HFFc6 (cell line): ENCODE measurements at places on chromosomes 13 and 19. TPM values are rescaled to one million over a fixed set of nuclear protein-coding genes. Genes with fewer than 3 reads are reported as not detected.
A peak's percentile ranks its signal among the peaks of the same experiment; 100 is the strongest.

ETV2 gene
- total RNA-seq = 0.71 to 1.6 TPM (median 1.4 TPM) in 3 replicates

DNA sequence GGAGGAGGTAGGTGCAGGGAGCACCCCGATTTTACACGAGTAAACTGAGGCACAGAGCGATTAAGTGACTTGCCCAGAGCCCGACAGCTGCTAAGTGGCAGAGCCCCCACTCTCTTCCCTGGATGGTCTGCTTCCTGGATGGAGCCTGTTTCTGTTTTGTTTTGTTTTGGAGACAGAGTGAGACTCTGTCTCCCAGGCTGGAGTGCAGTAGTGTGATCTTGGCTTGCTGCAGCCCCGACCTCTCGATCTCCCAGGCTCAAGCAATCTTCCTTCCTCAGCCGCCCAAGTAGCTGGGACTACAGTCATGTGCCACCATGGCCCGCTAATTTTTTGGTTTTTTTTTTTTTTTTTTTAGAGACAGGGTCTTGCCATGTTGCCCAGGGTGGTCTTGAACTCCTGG is 17.3 kb downstream of the BICRA start:
- DNase-seq = no peak

DNA sequence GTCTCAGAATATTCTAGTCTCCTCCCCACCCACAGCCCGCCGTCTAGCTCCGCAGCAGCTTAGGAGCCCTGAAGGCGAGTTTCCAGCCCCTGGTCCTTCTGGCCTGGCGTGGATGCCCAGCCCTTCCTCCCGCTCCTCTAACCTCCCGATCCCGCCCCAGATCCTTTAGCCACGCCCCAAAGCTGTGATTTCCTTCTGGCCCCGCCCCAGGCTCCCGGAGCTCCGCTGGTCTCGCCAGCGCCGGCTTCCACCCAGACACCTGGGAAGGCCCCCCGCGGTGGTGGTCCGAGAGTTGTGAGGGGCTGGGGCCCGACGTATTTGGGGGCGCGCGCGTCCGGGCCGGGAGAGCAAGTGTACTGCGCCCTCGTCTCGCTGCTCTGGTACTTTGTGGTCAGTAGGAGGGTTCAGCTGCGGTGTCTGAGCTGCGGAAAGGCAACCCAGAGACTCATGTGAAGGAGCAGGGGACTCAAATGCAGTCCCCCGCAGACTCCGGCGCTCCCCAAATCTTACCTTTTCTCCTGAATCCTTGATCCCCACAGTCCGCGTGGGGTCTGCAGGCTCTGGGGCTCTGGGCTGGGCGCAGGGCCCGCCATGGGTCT is at the start of gene CGB7:
Gene CGB7, minus strand, starts transcription at position 114 of the 599 bp plus-strand sequence. CDS start 2,374 bp downstream, outside the sequence.
- DNase-seq = peak; percentile 39

DNA sequence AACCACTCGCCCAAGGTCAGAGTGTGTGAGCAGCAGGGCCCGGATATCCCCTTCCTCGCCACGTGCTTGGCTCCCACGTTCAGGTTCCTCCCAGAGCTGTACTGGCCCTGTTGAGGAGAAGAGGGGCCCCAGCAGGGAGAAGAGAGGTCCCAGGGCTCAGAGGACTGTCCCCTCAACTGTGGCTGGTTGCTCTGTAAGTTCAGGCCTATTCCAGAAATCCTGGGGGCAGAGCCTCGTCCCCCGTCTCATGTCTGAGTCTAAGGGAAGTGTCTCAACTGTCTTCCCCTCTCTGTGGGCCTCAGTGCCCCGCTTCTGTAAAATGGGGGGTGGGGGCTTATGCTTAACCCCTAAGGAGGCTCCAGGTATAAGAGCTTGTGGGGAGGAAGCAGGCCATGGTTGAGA is 3.9 kb downstream of the PPP5C start:
- no peak for DNase-seq

GRCh38 chr19:29942404-29943261 is 594 bp downstream of the URI1 start:
- no peak for DNase-seq

ZNF835 gene
- total RNA-seq = not detected in 3 replicates

- no peak for DNase-seq
Observed at GRCh38 chr13:73367886-73368285, 309.1 kb downstream of the KLF5 start.

KLK3 gene
- not detected in 3 replicates for total RNA-seq

ZNF723 gene
- total RNA-seq = not detected in 3 replicates

LILRA1 gene
- total RNA-seq = not detected in 3 replicates

GRCh38 chr13:93305886-93306285 is 79.3 kb downstream of the GPC6 start:
- DNase-seq = no peak

MEDAG gene
- total RNA-seq = 0.37 to 0.79 TPM in 2 of 3 replicates, not detected in the other

- no peak for DNase-seq
Observed at GRCh38 chr13:102273111-102273510, 128.7 kb downstream of the FGF14 start.

RAB3D gene
- total RNA-seq = 6.7 to 10.1 TPM (median 7.5 TPM) in 3 replicates

TRAPPC2B gene
- total RNA-seq = 8.5 to 9.5 TPM (median 8.7 TPM) in 3 replicates

SERPINE3 gene
- total RNA-seq = not detected in 3 replicates

- DNase-seq = no peak
Observed at GRCh38 chr13:48535766-48536165, 2.9 kb upstream of the RCBTB2 start.

DNA sequence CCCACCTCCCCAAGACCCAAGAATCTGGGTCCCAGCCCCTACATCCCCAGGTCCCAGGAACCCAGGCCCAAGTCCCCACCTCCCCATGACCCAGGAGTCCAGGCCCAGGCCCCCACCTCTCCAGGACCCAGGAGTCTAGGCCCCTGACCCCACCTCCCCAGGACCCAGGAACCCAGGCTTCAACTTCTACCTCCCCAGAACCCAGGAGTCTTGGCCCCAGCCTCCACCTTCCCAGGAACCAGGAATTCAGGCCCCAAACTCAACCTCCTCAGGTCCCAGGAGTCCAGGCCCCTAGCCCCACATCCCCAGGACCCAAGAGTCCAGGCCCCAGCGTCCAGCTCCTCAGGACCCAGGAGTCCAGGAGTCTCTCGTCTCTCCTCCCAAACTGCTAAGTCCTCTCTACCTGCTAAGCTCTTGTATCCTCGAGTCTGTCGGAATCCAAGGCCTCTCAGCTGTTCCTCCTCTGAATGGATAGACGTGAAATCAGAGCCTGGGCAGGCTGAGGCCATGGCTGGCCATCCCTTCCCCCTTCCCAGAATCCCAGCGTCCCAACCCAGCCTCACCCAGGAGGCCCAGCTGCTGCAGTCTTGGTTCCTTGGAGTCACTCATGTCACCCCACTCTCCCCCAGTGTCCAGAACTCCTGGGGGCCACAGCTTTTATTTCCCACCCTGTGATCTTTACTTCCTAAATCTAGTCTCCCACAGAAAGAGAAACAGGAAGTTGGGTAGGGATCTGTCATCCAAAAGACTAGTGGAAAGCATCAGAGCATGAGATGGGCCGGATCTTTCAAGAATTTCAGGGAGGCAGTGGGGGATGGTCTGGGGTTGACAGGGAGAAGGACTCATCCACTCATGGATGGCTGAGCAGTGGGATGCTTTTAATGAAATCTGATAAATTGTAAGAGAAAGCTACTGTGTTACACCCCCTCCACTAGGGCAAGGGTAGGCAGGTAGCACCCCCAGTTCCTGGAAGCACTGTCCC is at the start of gene CD209:
Gene CD209, minus strand, starts transcription at position 632 of the 982 bp plus-strand sequence. Its CDS starts 23 bp downstream, at position 609.
- no peak for DNase-seq
